Bone marrow (tissue), 2 donors: ENCODE measurements at places on chromosomes 1 and 21.

DNA sequence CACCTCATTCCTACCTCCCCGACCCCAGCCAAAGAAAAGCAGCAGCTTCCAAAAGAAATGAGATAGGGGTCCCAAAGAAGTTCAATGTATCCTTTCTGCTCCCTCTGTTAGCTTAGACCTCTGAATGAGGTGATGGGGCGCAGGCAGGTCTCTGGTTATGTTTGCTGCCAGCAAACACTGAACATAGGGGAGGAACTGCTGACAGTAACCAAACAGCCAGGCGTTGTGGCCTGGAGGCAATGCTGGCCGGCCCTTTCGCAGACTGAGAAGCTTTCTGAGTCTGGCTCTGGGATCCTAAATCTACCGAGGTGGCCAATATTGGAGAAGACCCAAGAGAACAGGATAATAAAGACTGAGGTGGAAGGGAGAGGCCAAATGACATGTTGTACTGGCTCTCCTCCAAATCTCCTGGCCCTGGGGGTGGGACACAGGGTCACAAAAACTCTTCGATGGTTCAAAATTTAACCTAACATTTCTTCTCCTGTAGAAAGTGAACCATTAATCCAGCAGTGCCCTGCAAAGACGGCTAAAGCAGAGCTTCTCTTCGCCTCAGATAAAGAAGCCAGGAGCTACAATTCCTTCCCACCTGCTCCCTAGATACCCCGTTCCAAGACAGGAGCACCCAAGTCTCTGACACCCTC lies 19.6 kb downstream of the SSR2 start:
- no peak for DNase-seq

- no peak for DNase-seq
Measured at GRCh38 chr1:15386164-15386749, 23.4 kb upstream of the EFHD2 start.

GRCh38 chr1:94144836-94145235 lies 23.9 kb upstream of the ABCA4 start:
- no peak for DNase-seq

DNA sequence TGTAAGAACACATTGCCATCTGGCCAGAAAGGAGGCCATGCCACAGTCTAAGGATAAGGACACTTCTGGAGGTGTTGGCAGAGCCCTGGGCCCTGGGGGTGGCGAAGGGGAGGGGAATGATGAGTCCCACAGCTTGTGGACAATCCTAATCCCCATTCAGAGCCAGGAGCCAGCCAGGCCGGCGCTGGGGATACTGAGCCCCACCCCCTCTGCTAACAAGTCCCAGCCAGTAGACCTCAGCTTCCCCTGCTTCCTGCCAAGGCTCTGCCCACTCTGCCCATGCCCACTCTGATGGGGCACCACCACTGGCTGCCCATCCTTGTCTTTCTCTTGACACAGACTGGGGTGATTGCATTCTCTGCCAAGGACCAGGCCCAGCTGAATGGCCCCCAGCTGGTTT lies 71.9 kb downstream of the NAV1 start:
- no peak for DNase-seq
